Body of pancreas (tissue), 4 donors: ENCODE measurements at places on chromosomes 6 and 20. TPM values are rescaled to one million over a fixed set of nuclear protein-coding genes. Genes with fewer than 3 reads are reported as not detected.

DNA sequence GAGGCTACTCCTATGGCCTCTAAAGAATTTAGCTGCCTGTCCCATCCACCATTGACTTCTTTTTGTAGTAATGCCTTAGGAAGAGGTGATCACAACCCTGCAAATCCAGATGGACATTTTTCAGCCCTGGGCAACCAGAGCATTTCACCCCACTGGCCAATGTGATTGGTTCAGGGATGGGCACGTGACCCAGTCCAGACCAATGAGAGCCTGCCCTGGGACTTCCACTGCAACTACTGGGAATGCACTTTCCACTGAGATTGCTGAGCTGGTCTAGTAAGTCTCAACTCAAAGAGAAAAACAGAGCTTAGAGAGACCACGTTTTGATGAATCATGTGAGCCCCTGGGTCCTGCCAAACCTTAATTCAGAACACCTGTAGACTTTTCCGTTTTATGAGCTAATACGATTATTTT, 8.9 kb upstream of the UBE2V1 start:
- DNase-seq: no peak

- no peak for DNase-seq
Measured at GRCh38 chr6:32554116-32554965, 24.3 kb upstream of the HLA-DRB5 start.

GRCh38 chr6:166286839-166287271, 21.3 kb downstream of the PRR18 start:
- DNase-seq: no peak

- no peak for DNase-seq
Measured at GRCh38 chr6:8539453-8539852, 104.1 kb upstream of the SLC35B3 start.

DNA sequence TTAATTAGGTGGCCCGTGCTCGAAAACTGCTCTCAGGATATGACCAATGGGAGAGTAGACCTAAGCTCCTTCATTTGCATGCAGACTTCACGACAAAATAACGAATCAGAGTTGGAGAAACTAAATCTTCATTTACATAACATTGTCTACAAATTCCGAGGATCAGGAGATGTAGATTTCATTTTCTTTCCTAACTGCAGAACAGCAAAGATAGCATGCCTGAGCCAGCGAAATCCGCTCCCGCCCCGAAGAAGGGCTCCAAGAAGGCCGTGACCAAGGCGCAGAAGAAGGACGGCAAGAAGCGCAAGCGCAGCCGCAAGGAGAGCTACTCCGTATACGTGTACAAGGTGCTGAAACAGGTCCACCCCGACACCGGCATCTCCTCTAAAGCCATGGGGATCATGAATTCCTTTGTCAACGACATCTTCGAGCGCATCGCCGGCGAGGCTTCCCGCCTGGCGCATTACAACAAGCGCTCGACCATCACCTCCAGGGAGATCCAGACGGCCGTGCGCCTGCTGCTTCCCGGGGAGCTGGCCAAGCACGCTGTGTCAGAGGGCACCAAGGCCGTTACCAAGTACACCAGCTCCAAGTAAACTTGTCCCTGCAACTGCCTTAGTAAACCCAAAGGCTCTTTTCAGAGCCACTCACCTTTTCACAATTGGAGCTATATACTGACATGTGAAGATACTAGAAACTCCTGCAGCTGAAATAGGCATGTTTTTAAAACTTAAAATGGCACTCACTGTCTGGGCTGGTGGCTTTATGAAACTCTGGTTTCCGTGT, 96.5 kb downstream of the HFE start:
- DNase-seq: peak; percentile 61

GRCh38 chr6:109117346-109118035, 22.2 kb downstream of the CEP57L1 start:
- no peak for DNase-seq

DNA sequence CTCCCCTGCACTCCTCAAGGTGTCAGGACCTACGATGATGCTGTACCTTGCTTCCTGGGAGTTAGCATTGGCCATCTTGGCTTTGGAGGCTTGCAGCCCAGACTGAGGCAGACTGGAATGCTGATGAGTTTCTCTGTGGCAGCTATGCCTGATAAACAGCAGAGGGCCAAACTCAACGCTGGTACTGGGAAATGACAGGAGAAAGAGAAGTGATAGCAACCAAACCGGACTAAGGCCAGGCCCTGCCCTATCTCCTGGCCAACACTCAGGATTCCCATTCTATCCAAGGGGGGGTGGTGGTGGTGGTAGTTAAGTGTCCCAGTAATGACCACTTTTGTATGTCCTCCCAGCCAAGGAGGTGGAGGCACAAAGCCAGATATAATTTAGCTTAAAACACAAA, 90.0 kb upstream of the DTNBP1 start:
- no peak for DNase-seq

GRCh38 chr6:91428296-91428695, 841.4 kb upstream of the MAP3K7 start:
- DNase-seq: no peak

GRCh38 chr6:158509465-158509864, 50.4 kb upstream of the TMEM181 start:
- DNase-seq: no peak

DNA sequence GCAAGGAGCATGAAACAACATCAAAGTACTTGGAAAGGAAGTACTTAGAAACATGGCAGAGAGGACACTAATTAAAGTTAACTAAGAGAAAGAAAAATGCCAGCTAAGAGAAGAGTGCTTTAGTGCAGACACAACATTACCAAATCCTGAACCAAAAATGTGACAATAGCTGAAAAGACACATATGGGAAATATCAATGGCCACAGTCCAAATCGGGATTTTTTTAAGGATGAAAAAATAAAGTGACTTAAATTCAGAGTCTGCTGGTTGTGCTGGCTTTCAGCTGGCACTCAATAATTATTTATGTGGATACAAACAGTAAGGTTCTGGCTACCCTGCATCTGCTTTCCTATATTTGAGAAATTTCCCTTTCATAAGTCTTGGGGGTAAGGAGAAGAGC, 12.6 kb upstream of the DST start:
- DNase-seq: no peak

DNA sequence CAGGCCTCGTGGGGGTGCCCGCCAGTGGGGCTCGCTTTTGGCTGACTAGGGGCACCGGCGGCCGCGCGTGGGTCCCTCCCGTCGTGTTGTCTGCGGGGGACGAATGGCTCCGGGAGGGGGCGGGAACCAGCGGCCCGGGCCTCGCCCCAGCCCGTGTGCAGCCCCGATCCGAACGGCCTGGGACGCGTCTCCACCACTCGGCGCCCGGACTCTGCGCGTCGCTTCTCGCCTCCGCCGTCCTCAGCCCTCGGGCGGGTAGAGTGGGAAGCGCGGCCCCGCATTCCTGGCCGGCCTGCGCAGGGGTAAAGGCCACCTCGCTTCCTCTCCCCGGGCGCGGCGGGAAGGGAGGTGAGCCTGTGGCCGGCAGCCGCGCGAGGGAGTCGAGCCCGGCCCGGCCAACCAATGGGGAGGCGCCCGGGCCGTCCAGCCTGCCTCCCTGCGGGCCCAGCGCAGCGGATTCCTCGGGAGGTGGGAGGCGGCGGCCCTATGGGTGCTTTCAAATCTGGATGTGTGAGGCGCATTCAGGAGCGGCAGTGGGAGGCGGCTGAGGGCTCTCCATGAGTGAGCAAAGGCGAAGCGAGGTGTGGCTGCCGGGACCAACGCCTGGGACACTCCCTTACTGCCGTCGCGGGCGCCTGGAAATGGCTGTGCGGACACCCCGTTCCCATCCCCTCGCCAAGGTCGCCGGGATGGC, 1.1 kb upstream of the ZBTB46 start:
- peak; percentile 36 for DNase-seq

DNA sequence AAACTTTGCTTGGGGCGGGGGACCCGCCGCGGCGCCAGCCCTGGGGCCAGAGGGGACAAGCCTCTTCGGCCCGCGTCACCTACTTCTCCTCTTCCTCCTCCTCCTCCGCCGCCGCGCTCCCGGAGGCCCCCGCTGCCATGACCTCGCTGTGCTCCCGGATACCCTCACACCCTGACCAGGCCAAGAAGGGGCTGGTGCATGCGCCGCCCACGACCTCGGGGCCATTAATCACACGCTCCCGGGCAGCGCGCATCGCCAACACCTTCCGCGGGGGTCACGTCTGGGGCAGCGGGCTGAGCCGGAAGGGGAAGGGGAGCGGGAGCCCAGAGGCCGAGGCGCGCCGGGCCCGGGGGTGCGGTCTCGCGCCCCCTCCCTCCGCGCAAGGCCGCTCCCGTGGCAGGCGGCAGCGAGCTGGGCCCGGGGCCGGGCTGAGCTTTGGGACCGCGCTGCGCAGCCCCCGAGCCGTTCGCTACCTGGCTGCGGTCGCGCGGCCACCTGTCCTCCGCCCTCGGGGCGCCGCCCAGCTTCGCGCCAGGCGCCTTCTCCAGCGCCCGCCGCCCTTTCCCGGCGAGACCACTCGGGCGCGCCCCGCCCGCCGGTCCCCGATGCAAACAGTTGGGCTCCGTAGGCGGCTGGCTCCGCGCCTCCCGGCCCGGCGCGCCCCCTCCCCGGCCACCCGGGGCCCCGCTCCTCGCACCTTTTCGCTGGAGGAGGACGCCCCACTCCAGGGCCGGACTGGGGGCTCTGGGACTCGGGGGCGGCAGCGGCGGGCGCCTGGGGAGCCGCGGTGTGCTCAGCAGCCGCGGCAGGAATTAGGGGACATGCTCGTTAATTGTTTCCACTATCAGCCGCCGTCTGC, 575 bp upstream of the CNR1 start:
- no peak for DNase-seq

- no peak for DNase-seq
Measured at GRCh38 chr20:38220587-38221118, 39.9 kb downstream of the KIAA1755 start.

DNA sequence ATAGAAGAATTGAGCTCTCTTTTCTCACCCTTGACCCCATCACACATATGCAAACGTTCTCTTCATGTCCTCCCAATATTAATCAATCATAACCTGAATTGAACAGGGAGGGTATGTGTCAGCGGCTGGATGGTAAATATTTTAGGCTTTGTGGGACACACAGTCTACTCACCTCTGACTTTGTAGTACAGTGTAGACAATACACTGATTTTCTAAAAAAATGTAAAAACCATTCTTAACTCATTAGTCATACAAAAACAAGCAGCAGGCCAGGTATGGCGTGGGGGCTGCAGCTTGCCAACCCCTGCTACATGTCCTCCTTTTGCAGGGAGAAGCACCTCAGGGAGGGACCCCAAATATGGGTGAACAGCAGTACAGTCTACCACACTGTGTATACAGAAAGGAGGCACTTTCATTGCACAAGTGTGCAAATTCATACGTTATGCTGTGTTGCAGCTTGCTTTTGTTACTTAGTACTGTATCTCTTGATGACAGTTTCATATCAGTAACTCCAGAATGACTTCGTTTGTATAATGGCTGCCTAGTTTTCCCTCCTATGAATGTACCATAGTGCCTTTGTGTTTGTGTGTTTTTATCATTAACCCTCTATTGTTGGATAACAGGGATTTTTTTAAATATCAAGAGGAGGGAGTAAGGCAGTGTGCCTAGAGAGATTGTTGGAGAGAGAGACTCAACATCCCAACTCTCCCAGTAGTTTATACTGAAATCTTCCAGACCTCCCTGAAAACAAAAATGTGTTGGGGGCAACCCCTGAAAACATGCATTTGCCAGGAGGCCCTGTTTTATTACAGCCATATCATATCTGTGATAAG, 214.3 kb downstream of the ZMYND8 start:
- DNase-seq: no peak

DNA sequence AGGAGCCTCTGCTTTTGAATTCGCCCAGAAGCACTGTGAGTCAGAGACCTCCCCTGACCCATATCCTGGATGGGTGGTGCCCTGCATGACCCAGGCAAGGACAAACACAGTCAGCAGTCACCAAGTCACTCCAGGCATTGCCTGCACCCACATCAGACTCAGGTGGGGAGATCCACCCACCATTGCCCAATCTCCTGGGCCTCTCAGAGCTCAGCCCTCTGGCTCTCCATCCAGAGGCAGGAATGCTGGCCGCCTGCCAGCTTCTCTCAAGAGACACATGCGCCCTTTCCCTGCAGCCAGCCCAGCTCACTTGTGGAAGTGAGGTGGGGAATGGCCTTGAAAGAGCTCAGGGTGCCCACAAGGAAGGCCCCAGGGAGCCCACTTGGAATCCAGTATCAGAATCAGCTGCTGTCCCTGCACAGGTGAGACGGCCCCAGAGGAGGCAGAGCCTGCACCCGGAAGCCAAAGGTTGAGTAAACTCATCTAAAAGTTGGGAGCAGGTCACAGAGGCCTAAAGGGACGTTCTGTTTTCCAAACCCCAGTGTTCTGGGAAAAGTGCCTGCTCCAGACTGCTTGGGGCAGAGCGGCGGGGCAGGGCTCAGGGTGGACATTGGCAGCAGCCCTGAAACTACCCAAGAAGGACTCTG, 129.8 kb downstream of the PREX1 start:
- DNase-seq: peak; percentile 86

DNA sequence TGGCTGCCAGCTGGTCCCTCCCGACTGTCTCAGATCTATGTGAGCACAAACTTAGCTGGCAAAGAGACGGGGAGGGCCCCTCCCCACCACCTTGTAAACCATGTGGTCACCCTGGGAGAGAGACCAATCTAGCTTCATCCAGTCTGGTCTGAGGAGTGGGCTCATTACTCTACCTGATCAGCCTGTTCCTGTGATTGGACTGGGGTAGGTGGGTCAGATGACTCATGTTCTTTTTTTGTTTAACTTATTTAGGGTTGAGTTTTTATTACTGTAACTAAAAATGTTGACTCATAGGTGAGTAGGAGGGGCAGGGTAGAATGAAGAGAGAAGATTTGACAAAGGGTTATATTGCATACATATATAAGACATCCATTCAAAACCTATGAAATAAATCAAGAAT, 4.7 kb downstream of the GSTA4 start:
- DNase-seq: no peak

DNA sequence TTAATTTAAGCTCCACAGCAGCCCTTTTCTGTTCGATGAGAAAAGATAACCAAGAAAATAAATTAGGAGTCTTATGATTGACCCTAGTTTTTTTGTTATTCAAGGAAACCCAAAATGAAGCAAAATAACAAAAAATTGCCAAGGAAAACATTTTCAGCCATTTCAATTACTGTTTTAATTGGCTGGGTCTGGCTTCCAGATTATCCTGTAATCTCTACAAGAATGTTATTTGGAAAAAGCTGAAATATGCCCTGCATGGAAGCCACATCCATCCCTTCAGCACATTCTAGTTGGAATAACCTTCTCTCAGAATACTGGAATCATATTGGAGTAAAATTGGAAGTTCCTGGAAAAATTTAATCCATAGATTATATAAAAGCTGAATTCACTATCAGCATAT, 191.1 kb upstream of the CCN2 start:
- no peak for DNase-seq

DNA sequence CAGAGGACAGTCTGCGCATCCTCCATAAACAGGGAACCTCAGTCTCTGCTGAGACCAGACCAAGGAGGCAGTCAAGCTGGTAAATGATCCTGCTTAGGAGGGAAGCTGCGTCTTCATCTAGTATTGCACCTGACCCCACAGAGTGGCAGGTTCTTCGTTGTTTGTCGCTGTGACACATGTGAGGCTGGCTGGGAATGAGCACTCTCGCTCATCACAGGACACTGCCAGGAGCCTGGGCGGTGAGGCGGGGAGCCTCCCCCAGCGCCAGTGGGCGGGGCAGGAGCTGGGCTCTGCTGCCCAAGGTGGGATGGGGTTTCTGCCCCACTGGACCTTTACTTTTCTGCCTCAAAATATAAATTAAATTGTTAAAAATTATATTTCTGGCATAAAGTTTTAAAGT, 48.4 kb upstream of the SYNDIG1 start:
- DNase-seq: no peak

The SLC23A2 gene
- 12.2 TPM for total RNA-seq

The SLC22A3 gene
- not detected for total RNA-seq

The MCUR1 gene
- total RNA-seq: 10.4 TPM

The HLA-DMB gene
- 14.3 TPM for total RNA-seq

The ANGPT4 gene
- 0.66 TPM for total RNA-seq

The RBM38 gene
- 5.6 TPM for total RNA-seq

The LSM2 gene
- 21.0 TPM for total RNA-seq

The SRMS gene
- not detected for total RNA-seq
